Activated naive CD8-positive, alpha-beta T cell treated with anti-CD3 and anti-CD28 coated beads, Interleukin-2, amount 10 ng/mL, durations not matched to agents 7 days and 5 days (primary cell): ENCODE measurements at places on chromosomes 2 and 18. TPM values are rescaled to one million over a fixed set of nuclear protein-coding genes. Genes with fewer than 3 reads are reported as not detected.

Gene ONECUT2
- total RNA-seq, result not detected

Gene AQP12B
- not detected for total RNA-seq

Gene MEP1B
- not detected for total RNA-seq

Gene TNFAIP6
- total RNA-seq, result not detected

DNA sequence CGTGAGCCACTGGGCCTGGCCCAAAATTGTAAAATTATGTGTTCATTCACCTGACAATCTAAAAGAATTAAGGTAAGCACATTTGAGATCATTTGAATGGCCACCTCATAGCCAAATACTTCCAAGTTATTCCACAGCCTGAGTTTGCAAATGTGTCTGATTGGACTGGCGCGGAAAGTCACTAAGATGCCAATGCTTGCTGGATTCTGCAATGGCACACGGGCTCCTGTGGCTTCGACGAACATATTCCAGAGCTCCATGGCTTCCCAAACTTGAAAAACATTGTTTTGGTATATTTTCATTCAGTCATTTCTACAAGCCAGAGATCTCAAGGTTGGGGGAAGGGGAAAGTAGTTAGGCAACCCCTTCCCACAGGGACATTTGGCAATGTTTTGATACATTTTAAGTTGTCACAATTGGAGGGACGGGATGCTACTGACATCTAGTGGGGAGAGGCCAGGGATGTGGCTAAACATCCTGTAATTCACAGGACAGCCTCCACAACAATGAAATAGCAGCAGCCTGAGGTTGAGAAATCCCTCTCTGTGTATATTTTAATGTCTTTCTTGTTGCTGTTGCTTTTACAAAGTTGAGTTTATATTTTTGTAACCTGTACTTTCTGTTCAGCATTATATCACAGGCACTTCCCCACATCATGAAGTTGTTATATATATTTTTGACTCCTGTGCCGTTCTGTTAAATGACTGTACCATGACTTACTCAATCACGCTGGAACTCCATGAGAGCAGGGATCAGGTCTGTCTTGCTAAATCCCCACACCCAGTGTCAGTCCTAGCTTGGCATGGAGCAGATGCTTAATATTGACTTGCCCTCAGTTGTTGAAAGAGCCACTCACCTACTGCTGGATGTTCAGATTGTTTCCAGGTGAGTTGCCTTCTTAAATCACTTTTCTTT, 56.9 kb downstream of the COL4A4 start:
- DNase-seq, result no peak
- H3K4me3 ChIP-seq, result no peak overlapping the region
- no peaks in the 10 kb centered on the region for H3K4me1 ChIP-seq
- no peaks in the 10 kb centered on the region for H3K36me3 ChIP-seq
- H3K27me3 ChIP-seq, result peaks cover 2% of the 10 kb centered on the region

- no peaks in the 10 kb centered on the region for H3K36me3 ChIP-seq
- peaks cover 6% of the 10 kb centered on the region for H3K27me3 ChIP-seq
- no peak for DNase-seq
- peaks cover 16% of the 10 kb centered on the region for H3K4me1 ChIP-seq
- peak overlapping the region; percentile 51 for H3K27ac ChIP-seq
- H3K4me3 ChIP-seq, result peak overlapping the region; percentile 81
Measured at GRCh38 chr18:11980163-11980493, 1.2 kb upstream of the IMPA2 start.

DNA sequence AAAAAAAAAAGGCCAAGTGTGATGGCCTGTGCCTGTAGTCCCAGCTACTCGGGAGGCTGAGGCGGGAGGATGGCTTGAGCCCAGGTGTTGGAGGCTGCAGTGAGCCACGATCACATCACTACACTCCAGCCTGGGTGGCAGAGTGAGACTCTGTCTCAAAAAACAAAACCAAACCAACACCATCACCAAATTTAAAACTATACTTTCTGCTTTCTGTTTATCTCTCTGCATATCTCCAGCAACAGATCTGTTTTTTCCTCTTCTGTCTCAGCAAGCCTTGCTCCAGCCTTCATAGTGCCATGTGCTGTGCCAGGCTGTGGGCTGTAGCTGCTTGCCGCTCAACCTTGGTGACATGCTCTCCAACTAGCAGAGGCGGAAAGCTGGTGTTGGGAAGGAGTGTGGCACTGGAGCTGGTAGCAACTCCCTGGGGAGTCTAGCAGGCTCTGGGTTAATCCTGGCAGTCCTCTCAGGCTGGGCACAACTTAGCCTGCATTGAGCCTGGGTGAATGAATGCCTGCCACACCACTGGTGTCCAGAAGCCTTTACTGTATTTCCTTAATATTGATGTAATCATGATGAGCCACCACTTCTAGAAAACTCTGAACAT, 204.1 kb downstream of the LDLRAD4 start:
- H3K4me1 ChIP-seq, result peaks cover 23% of the 10 kb centered on the region
- no peak overlapping the region for H3K4me3 ChIP-seq
- H3K27me3 ChIP-seq, result no peaks in the 10 kb centered on the region
- no peaks in the 10 kb centered on the region for H3K36me3 ChIP-seq

DNA sequence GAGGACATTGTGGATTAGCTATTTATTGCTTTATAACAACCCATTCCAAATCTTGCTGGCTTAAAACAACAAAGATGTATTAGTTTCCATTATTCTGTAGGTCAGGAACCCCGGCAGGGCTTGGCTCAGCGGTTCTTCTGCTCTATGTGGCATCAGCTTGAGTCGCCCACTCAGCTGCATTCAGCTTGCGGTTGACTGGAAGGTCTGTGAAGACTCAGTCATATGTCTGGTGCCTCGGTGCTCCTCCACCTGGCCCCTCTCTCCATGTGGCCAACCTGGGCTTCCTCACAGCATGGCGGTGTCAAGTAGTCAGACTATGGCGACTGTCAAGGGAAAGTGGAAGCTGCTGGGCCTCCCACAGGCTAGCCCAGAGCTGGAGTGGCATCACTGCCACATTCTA, 48.6 kb downstream of the EMILIN2 start:
- DNase-seq, result no peak
- no peaks in the 10 kb centered on the region for H3K27me3 ChIP-seq
- H3K4me3 ChIP-seq, result no peak overlapping the region

DNA sequence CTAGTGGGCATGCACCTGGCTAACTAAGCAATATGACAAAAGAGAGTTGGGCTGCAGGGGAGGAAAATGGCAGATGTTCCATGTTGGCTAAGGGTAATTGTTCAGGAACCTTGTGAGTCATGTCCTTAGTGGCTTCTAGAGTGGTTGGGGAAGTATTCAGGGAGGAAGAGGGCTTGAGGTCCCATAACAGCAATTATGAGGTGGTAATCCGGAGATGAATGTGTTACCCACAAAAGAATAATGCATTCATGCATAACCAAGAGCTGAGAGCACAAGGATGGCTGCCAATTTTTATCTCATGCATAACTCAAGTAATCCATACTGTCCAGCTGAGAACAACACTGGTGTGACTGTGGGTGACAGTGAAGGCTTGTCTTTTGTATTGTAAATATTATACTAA, 42.9 kb downstream of the TMEFF2 start:
- H3K27me3 ChIP-seq, result peaks cover 5% of the 10 kb centered on the region
- H3K4me3 ChIP-seq, result no peak overlapping the region
- no peak for DNase-seq
- no peaks in the 10 kb centered on the region for H3K4me1 ChIP-seq

DNA sequence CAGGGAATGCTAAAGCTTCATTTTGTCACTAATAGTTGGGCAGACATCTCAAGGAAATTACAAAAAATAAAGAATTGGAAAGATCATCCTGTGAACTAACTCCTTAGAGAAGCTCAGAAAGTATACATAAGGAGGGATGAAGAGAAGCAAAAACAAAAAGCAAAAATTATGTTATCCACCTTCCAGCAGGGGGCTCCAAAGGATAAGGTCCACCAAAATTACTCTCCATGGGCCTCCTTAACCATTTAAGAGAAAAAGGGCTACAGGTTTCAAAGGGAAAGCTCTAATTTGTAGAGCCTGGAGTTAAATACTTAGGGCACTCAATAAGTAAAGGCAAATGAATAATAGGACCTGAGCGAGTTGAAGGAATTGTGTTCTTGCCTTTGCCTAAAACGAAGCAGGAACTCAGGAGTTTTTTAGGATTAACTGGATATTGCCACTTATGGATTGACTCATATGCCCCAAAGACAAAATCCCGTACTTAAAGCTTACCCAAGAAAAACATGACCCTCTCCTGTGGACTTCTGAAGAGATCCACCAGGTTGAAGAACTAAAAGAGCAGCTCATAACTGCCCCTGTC, 1167.9 kb downstream of the DSC3 start:
- no peak overlapping the region for H3K27ac ChIP-seq
- no peaks in the 10 kb centered on the region for H3K4me1 ChIP-seq
- DNase-seq, result no peak
- no peaks in the 10 kb centered on the region for H3K36me3 ChIP-seq
- H3K27me3 ChIP-seq, result no peaks in the 10 kb centered on the region
- H3K4me3 ChIP-seq, result no peak overlapping the region

DNA sequence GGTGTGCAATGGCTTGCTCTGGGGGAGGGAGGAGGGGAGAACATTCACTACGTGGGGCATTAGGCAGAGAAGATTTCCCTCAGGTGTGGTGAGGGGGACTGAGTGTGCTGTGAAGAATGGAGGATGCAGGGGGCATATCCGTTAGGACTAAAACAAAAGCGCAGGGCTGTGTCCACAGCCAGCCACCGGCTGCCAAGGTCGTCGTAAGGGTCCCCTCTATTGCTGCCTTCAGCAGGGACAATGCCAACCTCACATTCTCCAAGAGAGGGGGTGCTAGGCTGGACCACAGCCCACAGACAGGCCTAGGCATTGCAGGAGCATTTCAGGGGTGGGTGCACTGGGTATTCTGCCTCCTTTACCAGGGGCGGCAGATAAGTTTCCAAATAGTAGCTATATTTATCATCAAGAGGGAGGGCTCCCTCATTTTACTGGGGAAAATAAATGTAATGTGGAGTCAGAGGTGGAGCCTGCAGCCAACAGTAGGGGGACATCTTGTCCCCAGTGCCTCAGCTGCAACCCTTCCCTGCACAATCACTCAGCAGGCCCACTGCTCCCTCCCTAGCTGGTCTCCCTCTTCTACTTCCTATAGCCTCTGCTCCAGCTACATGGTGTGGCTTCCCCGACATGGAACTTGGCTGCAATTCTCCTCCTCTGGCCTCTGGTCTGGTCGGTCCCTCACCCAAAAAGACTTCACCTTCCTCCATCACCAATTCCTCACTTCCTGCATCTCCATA, 74.9 kb upstream of the OTOF start:
- no peak overlapping the region for H3K4me3 ChIP-seq
- H3K27ac ChIP-seq, result no peak overlapping the region
- peak; percentile 4 for DNase-seq

DNA sequence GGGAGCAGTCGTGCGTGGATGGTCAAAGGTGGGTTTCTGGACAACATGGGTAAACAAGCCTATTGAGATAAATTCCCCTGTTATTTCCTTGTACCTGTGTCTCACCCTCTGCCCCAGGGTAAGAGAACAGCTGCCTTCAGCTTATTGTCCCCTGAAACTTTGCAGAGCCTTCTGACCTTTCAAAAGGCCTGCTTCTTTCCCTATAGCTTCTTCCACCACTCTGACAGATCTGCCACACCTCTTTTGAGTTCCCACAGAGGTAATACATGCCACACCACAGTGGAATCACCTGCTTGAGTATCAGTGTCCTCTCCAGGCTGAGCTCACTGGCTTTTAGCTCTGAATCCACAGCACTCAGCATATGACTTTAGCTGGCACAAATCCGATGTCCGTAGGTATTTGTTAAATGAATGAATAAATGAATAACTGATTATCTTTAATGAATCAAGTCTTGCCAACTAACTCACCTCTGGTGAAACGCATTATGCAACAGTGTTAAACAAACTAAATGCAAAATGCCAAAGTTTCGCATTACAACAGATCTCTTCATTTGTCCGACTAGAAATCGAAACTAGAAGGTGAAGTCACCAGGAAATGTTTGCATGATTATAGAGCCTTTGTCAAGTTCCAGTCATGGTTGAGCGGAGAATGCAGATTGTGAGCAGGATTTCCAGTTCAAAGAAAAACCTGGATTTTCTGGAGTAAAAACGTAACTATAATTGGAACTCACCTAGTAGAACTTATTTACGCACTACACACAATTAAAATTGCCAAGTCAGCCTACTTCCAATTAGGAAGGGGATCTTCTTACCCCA, 16.4 kb downstream of the DYNAP start:
- no peak for DNase-seq
- no peaks in the 10 kb centered on the region for H3K4me1 ChIP-seq
- no peaks in the 10 kb centered on the region for H3K27me3 ChIP-seq
- no peaks in the 10 kb centered on the region for H3K36me3 ChIP-seq
- no peak overlapping the region for H3K27ac ChIP-seq
- H3K4me3 ChIP-seq, result no peak overlapping the region

- peaks cover 8% of the 10 kb centered on the region for H3K27me3 ChIP-seq
- no peak for DNase-seq
- no peak overlapping the region for H3K27ac ChIP-seq
- H3K4me3 ChIP-seq, result no peak overlapping the region
- no peaks in the 10 kb centered on the region for H3K36me3 ChIP-seq
Measured at GRCh38 chr18:32318581-32318980, 128.7 kb downstream of the MEP1B start.

DNA sequence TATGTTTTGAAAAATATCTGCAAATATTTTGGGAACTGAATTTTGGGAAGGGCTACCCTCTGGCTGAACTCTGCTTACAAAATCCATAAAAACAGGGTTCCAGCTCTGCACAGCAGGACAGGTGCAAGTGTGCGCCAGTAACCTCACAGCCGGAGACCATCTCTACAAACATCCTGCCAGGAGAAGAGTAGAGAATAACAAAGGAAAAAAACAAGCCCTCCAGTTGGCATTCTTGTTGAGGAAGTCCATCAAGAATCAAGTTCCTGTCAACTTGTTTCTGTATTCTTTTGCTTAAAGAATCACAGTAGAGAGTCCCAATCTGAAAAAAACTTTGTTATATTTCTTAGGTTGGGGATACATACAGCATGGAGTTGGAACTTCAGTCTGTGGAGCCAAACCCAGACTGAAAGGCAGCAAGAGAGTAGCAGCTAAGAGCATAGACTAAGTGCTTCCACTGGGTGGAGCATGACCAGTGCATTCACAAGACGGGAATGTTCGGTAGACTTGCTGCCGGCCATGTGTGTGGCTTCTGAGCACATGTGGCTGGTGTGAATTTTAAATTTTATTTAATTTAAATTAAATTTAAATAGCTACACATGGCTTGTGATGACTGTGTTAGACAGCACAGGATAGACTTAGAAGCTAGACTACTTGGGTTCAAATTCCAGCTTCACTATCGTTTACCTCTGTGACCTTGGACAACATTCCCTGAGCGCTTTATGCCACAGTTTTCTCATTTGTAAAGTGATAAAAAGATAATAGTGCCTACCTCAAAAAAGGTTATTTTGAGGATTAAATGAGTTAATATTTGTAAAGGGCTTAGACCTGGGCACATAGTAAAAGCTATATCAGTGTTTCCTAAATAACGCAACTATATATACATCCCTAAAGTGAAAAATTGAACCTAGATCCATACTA, 41.9 kb downstream of the SPTBN1 start:
- no peak overlapping the region for H3K4me3 ChIP-seq
- H3K36me3 ChIP-seq, result no peaks in the 10 kb centered on the region
- H3K27me3 ChIP-seq, result peaks cover 19% of the 10 kb centered on the region

GRCh38 chr2:63649829-63650228, 61.1 kb downstream of the MDH1 start:
- no peak overlapping the region for H3K4me3 ChIP-seq
- no peaks in the 10 kb centered on the region for H3K36me3 ChIP-seq
- DNase-seq, result no peak
- H3K27me3 ChIP-seq, result peaks cover 4% of the 10 kb centered on the region

GRCh38 chr2:146665800-146666199, 1179.0 kb upstream of the ACVR2A start:
- no peak overlapping the region for H3K27ac ChIP-seq
- H3K4me3 ChIP-seq, result no peak overlapping the region
- no peaks in the 10 kb centered on the region for H3K27me3 ChIP-seq
- no peaks in the 10 kb centered on the region for H3K36me3 ChIP-seq

- H3K27me3 ChIP-seq, result no peaks in the 10 kb centered on the region
- H3K27ac ChIP-seq, result peak overlapping the region; percentile 60
- H3K4me1 ChIP-seq, result peaks cover 26% of the 10 kb centered on the region
- DNase-seq, result no peak
- H3K4me3 ChIP-seq, result peak overlapping the region; percentile 93
Measured at GRCh38 chr2:102737431-102737830, 24.4 kb upstream of the TMEM182 start.
